ENCODE measurements at places on chromosomes 6 and 20.

GRCh38 chr6:25147223-25147622 lies 132.0 kb upstream of the CARMIL1 start:
- DNase-seq, result no peak

- DNase-seq, result no peak
Observed at GRCh38 chr20:43900496-43900895, 14.2 kb upstream of the TOX2 start.

DNA sequence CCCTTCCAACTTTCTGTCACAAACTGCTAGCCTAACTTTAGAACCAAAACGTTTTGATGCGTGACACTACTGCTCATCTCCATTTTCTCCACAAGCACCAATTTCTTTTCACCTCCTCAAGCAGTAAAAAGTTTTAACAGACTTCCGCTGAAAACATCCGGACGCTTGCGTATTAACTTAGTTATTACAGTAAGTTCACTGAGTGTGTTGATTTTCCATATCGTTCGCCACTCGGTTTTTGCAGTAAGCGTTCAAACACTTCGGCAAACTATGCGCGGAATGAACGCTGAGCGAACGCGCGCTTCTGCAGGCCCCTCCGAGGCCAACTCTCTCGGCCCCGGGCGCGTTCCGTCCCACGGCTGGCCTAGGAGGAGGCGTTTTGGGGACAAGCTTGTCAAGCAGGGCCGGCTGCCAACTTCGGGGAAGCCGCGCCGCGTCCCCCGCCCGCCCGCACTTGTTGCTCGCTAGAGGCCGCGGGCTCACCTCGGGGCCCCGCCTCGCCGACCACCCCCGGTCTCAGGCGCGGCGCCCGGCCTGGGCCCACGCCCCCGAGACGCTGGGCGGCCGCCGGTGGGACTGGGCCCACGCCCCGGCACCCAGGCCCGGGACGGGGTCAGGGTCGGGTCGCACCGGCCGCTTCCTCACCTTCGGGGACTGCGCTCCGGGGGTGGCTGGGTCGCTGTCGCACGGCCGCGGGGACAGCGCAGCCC lies 945 bp downstream of the PHF10 start:
- no peak for DNase-seq

- no peak for DNase-seq
Observed at GRCh38 chr6:36783603-36784375, 55.5 kb downstream of the CPNE5 start.

DNA sequence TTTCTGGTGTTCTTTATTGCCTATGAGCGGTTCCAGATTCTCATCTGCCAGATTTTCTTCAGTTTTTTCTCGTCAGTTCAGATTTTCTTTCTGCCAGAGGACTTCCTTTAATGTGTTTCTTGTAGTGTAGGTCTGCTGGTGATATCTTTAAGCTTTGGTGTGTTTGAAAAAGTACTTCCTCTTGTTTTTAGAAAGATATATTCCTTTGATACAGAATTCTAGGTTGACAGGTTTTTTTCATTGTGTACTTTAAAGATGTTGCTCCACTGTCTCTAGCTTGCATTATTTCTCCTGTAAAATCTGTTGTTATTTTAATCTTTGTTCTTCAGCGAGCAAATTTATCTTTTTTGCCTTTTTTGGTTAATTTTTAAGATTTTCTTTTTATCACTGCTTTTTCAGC lies 36.9 kb downstream of the ASXL1 start:
- no peak for DNase-seq

Measured in esophagus squamous epithelium (tissue), 5 donors.